Esophagus squamous epithelium (tissue), 5 donors: ENCODE measurements at places on chromosomes 7 and 10.

- DNase-seq: no peak
Measured at GRCh38 chr10:61211468-61211867, 241.7 kb downstream of the TMEM26 start.

- DNase-seq: no peak
Measured at GRCh38 chr7:88317422-88317821, 10.7 kb upstream of the STEAP4 start.

DNA sequence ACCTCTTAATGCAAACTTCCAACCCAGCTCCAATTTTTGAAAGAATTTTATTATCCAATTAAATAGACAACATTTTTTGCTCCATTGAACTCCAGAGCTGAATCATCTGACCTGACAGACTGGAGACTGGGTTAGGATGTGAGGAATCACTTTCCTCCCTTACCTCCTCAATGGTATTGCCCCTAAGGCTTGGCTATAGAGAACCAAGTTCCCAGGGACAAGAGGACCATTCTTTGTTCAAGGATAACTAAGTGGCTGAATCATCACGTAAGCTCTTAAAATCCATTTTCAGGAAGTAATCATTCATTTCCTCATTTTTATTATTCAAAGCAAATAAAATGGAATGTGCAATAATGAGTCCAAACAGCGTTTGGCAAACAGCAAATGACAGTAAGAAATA is 335.1 kb downstream of the GATA3 start:
- DNase-seq: no peak

GRCh38 chr7:148637094-148637493 is 46.5 kb downstream of the C7orf33 start:
- DNase-seq: no peak

DNA sequence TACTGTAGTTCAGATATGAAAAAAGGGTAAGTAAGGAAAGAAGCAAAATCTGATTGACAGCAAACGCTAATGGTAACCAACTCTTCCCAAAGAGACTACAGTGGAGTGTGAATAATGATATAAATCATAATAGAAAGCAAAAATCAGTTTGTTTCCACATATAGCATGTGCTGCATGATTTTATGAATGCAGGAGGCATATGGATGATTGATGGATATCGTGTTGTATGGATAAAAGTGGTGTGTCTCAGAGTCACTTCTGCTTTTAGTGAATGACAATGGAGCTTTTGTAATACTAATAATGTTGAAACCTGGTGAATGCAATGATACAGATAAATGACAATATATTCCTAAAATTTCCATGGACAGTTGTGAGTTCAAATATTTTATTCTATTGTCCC is 36.6 kb upstream of the PALS2 start:
- DNase-seq: no peak

DNA sequence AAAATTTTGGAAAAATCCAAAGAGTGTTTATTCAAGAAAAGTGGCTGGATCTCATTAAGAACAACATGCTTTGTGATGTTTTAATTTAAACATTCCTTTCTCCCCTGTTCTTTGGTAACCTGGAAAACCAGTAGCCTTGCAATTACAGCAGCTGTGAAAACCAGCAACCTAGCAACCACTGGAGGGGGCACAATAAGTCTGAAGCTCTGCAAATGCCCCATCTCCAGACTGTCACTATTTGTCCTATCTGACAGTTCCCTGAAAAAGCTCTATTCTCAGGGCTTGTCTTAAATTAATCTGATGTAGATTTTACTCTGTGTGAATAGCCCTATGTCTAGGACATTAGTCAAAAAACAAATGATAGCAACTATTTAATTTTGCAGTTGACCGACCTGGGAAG is 137.6 kb upstream of the THSD7A start:
- DNase-seq: no peak

- DNase-seq: no peak
Measured at GRCh38 chr10:83166344-83166743, 973.0 kb upstream of the GHITM start.

DNA sequence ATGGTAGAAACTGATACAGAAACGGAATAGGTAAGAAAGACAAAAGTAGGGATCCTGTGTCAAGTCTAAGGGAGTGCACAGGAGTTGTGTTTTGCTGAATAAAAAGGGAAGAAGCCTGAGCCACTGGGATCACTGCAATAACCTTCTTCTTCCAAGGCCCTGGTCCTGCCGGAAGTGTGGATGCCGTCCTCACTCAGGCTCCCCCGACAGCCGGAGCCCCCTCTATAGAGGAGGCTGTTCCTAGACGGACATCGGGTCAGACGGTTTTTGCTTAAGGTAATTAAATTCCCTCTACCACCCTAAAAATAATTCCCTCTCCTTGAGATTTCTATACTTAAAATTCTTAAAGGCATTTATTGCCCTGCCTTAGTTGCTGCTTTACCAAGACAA is 566.9 kb downstream of the PTPRN2 start:
- no peak for DNase-seq
